ENCODE measurements at places on chromosomes 5 and 9.

- no peak overlapping the region for H3K27ac ChIP-seq
- H3K27me3 ChIP-seq: no peaks in the 10 kb centered on the region
- no peak for DNase-seq
- H3K36me3 ChIP-seq: no peaks in the 10 kb centered on the region
- no peaks in the 10 kb centered on the region for H3K4me1 ChIP-seq
These were observed 24.4 kb upstream of the SLC1A1 start for GRCh38 chr9:4465910-4466309.

- no peaks in the 10 kb centered on the region for H3K4me1 ChIP-seq
- no peaks in the 10 kb centered on the region for H3K36me3 ChIP-seq
- no peak overlapping the region for H3K4me3 ChIP-seq
- H3K27ac ChIP-seq: no peak overlapping the region
- no peak for DNase-seq
These were observed 243.3 kb downstream of the ACTL7B start for GRCh38 chr9:108612513-108612912.

- DNase-seq: no peak
- no peak overlapping the region for H3K4me3 ChIP-seq
- H3K4me1 ChIP-seq: no peaks in the 10 kb centered on the region
- H3K27ac ChIP-seq: no peak overlapping the region
- H3K27me3 ChIP-seq: no peaks in the 10 kb centered on the region
- peaks cover 99% of the 10 kb centered on the region for H3K36me3 ChIP-seq
These were observed 25.3 kb downstream of the NSUN2 start for GRCh38 chr5:6607559-6607936.

DNA sequence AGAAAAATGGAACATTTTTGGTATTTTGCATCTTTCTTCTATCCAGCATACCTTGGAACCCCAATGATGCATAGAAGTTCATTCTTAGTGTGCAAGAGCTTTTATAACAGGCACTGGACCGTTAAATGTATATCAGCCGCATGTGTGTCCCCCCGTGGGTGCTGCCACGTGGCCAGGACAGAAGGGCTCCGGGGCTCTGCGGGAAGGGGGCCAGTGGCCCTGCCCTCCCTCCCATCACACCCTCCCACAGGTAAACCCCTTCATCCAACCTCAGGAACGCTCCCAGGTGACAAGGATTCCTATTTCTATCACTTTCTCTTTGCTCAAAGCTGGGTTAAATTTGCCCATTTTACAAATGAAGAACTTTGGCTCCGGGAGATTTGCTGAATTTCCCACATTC lies 393.4 kb upstream of the IRX4 start:
- H3K36me3 ChIP-seq: no peaks in the 10 kb centered on the region
- no peak for DNase-seq
- H3K27ac ChIP-seq: no peak overlapping the region
- no peak overlapping the region for H3K4me3 ChIP-seq

DNA sequence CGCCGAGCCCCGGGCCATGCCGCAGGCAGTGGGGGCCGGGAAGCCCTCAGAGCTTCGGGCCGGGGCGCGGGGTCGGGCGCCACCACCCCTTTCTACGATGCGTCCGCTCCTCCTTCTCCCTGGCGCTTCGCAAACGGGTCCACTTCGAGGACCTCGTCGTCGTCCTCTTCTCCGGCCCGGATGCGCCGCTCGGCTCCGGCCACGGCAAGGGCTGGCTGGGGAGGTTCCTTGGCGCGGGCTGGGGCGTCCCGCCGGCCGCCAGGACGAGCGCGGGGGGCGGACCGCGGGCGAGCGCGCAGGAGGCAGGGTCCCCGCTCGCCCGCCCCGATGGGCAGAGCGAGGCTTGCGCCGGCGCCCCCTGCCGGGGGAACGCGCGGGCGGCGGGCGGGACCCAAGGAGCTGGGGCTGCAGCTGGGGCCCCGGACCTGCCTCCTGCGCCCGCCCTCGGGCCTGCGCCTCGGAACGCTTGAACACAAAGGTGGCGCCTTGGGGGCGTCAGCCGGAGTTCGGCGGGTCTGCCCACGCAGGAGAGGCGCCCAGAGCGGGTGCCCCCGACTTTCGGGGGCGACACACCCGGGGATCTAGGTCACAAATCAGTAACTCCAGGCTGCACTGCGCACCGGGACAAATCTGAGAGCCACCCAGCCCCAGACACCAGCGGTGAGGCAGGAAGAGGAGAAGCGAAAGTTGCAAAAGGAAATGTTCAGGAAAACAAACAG lies at the start of gene ROR2:
Gene ROR2, minus strand, starts transcription at position 283 of the 719 bp plus-strand sequence.
- peaks cover 27% of the 10 kb centered on the region for H3K4me1 ChIP-seq
- peak within 1 kb of the TSS; percentile 53 for H3K27ac ChIP-seq
- H3K27me3 ChIP-seq: no peaks in the 10 kb centered on the region
- H3K36me3 ChIP-seq: no peaks in the 10 kb centered on the region

DNA sequence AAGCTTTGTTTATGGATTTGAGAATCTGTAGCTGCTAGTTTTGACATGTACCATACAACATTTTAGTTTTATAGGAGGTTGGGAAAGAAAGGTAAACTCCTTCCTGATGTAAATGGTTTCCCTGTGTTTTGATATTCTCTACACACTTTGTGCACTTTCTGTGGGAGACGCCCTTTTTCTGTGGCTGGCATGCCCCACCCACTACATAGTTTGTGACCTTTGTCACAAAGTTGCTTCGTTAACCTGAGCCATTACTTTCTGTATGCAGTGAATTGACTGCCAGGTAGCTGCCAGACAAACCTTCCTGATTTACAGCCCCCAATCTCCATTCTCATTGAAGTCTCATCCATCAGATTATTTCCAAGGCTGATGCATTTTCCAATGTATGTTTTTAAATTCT lies 90.6 kb downstream of the NLN start:
- peaks cover 22% of the 10 kb centered on the region for H3K4me1 ChIP-seq
- H3K27ac ChIP-seq: no peak overlapping the region
- no peak overlapping the region for H3K4me3 ChIP-seq
- no peak for DNase-seq
- H3K27me3 ChIP-seq: no peaks in the 10 kb centered on the region

GRCh38 chr9:6845880-6846279 lies 88.1 kb downstream of the KDM4C start:
- no peaks in the 10 kb centered on the region for H3K27me3 ChIP-seq
- DNase-seq: no peak
- H3K27ac ChIP-seq: no peak overlapping the region
- no peaks in the 10 kb centered on the region for H3K36me3 ChIP-seq

GRCh38 chr5:78050888-78051287 lies 243.6 kb downstream of the AP3B1 start:
- no peak overlapping the region for H3K4me3 ChIP-seq
- H3K36me3 ChIP-seq: no peaks in the 10 kb centered on the region
- no peak overlapping the region for H3K27ac ChIP-seq
- DNase-seq: no peak

DNA sequence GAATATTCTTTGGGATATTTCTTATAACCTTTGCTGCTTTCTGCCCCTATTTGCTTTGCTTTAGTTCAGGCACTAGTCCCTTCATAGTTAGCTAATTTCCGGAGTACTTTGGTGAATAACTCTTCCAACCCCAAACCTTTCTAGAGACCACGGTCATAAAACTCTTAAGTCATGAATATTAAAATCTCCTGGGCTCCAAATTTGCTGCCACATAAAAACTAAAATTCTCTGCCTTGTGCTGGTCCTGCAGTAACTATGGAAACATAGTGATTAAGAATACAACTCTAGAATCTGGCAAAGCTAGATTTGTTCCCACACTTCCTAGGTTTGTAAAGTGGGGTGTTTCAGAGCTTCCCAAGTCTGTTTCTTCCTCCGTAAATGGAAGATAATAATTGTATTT lies 10.0 kb upstream of the ACTBL2 start:
- no peak for DNase-seq
- H3K4me3 ChIP-seq: no peak overlapping the region
- H3K27me3 ChIP-seq: no peaks in the 10 kb centered on the region
- H3K4me1 ChIP-seq: no peaks in the 10 kb centered on the region
- H3K36me3 ChIP-seq: no peaks in the 10 kb centered on the region

- peak overlapping the region; percentile 42 for H3K27ac ChIP-seq
- H3K4me3 ChIP-seq: no peak overlapping the region
- no peaks in the 10 kb centered on the region for H3K27me3 ChIP-seq
- H3K36me3 ChIP-seq: no peaks in the 10 kb centered on the region
These were observed 117.9 kb downstream of the ZSWIM6 start for GRCh38 chr5:61449804-61450492.

- no peaks in the 10 kb centered on the region for H3K27me3 ChIP-seq
- no peaks in the 10 kb centered on the region for H3K36me3 ChIP-seq
- no peak overlapping the region for H3K4me3 ChIP-seq
These were observed 93.8 kb downstream of the TTC39B start for GRCh38 chr9:15213249-15213648.

GRCh38 chr5:32160228-32160627 lies 13.9 kb downstream of the GOLPH3 start:
- H3K36me3 ChIP-seq: peaks cover 8% of the 10 kb centered on the region
- no peaks in the 10 kb centered on the region for H3K27me3 ChIP-seq
- no peak for DNase-seq
- no peak overlapping the region for H3K27ac ChIP-seq
- H3K4me1 ChIP-seq: peaks cover 15% of the 10 kb centered on the region
- H3K4me3 ChIP-seq: no peak overlapping the region

DNA sequence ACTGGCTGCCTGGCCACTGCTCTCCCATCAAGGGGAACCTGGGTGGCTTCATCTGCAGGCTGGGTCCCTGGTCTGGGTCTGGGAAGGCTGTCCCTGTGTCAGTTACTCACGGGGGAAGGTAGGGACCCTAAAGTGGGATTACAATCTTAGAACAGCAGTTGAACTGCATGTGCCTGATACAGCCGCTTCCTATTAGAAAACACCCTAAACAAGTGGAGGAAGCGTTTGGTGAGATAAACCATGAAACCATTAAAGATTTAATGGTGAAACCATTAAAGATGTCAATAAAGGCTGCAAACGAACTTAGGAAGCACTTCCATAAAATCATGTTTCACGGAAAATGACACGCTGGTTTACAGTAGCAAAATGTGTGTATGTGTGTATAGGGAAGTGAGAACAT lies 2.5 kb upstream of the GFI1B start:
- no peaks in the 10 kb centered on the region for H3K4me1 ChIP-seq
- no peak for DNase-seq
- peaks cover 35% of the 10 kb centered on the region for H3K27me3 ChIP-seq

All from tibial nerve (tissue), 4 donors.